ENCODE measurements at places on chromosomes 7 and 10. TPM values are rescaled to one million over a fixed set of nuclear protein-coding genes. Genes with fewer than 3 reads are reported as not detected.

DNA sequence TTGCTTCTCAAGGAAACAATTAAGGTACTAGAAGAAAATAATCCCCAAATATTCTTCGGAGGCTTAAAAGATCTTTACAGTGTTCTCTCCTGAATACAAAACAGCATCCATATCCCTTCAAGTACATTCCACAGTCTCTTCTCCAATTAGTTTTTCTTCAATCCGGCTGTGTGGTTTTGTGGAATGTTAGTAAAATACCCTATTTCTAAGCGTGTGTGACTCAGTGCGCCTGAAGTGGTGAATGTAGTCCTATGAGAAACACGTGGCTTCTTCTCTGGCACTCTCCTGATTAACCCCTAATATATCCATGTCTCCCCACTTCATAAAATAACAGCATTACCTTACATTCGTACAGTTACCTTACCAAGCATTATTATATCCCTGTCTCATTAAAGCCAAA lies 570.2 kb downstream of the ARL4A start:
- DNase-seq = no peak

Gene PRSS37
- not detected for polyA plus RNA-seq

Gene CADPS2
- 8.6 TPM for polyA plus RNA-seq

GRCh38 chr7:157660971-157661610 lies 324.3 kb downstream of the DNAJB6 start:
- DNase-seq = no peak

Gene SLC39A12
- not detected for polyA plus RNA-seq

Gene GPR15LG
- not detected for polyA plus RNA-seq

Gene FAM13C
- 32.0 TPM for polyA plus RNA-seq

DNA sequence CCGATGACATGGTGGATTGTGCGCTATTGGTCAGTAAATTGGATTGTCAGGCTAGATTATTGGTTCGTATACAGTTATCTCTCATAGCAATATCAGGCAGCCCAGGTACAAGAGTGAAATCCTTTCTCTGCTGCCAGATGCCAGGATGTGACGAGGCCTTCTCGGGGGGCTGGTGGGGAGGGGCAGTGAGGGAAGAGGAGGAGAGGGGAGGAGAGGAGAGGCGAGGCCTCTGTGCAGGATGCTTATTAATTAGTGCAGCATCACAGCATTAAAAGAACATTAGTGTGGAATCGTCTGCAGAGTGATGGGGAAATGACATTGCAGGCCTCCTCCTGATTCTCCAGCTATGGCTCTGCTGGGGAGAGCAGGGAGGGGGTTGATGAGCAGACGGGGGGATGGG lies 30.5 kb upstream of the SLF2 start:
- no peak for DNase-seq

Measured in muscle of back (tissue), 13 donors.